ENCODE measurements at places on chromosomes 12 and 14.

- no peak for DNase-seq
These were observed 8.0 kb upstream of the HIP1R start for GRCh38 chr12:122827258-122827657.

DNA sequence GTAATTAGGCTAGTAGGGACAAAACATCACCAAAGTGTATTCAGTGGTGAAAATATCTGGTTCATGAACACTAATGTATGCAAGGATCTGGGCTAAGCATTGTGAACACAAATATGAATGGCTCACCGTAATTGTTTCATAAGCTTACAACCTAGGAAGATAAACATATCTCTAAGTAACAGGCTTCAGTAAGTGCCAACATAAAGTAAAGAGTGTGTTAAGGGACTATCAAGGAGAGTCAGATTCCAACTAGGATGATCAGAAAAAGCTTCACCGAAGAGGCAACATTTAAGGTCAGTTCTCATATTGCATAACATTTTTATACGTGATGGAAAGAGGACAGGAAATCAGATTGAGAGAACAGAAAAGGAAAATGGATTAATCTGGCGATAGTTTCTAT is 29.4 kb downstream of the ABCC9 start:
- DNase-seq: no peak

DNA sequence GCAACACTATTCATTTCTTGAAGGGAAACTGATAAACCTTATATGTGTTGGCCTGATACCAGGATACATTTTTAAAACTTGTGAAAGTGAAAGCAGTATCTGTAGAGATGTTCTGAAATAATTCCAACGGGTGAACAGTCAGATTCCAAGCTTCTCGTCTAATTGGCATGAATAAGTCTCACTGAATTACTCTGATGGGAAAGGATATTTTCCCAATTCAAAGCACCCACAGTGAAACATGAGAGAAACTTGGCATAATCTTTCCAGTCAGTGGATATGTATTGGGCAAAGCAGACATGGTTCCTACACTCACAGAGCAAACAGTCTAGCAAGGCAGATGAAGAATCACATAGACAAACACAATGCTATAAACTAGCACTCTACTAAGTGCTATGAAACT is 413.1 kb downstream of the MED13L start:
- DNase-seq: no peak

- DNase-seq: no peak
These were observed 748.8 kb downstream of the C12orf50 start for GRCh38 chr12:87280356-87280755.

GRCh38 chr12:105812366-105812765 is 326.4 kb downstream of the NUAK1 start:
- DNase-seq: no peak

GRCh38 chr14:97457575-97458085 is 660.4 kb downstream of the VRK1 start:
- no peak for DNase-seq

DNA sequence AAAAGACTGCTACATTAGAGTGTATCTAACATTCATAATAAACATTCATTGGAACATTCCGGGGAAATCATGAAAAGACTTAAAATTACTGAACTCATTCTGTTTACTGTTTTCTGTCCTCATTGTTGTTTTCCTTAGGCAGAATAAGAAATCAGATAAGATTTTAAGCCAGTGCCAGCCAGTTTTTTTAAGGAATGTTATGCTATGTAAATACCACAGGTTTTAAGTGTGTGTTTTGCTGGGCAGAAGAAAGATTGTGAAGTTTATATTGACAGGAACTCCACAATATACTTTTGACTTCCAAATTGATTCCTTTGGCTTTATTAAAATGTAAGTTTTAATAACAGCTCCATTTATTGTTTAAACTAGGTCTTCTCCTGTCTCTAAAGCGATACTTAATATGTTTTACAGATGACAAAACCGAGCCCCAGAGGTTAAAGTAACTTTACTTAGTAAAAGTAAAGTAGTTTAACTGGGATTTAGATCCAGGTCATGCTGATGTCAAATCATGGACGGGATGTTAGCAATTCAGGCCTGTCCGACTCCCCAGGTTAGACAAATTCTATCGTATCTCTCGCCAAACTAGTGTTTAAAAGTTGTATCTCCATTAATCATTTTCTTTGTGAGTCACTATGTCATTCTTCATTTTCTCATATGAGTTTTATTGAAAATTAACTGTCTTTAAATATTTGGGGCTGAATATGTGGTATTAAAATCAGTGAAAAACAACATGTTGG is 1.7 kb downstream of the LARP4 start:
- DNase-seq: no peak

DNA sequence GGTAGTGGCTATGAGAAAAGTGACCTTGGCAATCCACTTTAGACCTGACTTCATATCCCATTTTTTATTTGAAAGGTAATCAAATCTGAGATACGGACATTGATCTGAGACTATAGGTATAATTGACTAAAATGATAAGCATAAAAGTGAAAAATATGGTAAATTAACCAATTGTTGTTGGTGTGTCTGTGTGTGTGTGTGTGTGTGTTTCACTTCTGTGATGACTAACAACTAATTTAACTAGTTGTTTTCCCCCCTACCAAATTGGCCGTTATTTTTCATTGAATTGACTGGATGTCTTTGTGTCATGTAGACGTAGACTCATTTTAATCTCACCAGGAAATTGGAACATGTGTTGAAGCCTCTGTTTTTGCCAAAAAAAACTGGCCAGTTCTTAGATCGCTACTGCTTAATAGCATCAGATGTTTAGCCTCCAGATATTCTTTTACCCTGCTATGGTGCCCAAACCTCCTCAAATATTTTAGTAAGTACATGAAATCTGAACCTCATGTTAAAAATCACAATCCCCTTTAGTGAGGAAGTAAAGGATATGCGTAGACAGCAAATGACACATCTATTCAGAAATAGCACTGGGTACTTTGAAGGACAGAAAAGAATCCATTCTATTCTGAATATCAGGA is 395.0 kb downstream of the EGLN3 start:
- no peak for DNase-seq

- DNase-seq: no peak
These were observed 68.8 kb downstream of the CD163L1 start for GRCh38 chr12:7375145-7375543.

GRCh38 chr14:31492759-31493498 is 5.1 kb upstream of the GPR33 start:
- no peak for DNase-seq

GRCh38 chr12:32727237-32727636 is 28.5 kb downstream of the YARS2 start:
- no peak for DNase-seq

DNA sequence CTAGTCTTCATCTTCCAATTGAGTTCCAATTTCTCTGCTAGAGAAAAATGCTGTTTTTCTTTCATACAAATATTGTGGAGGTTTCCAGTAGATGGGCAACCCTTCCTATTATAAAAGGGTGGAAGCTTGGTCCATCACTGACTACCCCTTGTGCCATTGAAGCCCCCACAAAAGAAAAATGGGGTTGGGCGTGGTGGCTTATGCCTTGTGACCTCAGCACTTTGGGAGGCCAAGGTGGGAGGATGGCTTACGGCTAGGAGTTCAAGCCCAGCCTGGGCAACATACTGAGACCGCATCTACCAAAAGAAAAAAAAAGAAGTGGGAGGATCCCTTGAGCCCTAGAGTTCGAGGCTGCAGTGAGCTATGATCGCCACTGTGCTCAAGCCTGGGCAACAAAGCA is 22.8 kb downstream of the NCKAP5L start:
- DNase-seq: no peak

- DNase-seq: no peak
These were observed 36.8 kb upstream of the GPR68 start for GRCh38 chr14:91281346-91281745.

DNA sequence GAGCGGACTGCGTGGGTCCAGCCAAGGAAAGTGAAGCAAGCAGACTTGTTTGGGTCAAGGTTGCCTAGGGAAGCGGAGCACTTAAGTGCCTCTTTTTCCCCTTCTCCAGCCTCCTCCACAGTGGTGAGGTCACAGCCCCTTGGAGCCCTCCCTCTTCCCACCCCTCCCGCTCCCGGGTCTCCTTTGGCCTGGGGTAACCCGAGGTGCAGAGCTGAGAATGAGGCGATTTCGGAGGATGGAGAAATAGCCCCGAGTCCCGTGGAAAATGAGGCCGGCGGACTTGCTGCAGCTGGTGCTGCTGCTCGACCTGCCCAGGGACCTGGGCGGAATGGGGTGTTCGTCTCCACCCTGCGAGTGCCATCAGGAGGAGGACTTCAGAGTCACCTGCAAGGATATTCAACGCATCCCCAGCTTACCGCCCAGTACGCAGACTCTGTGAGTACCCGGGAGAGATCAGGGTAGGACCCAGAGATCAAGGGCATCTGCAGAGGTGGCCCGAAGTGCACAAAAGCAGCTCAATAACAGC is at the start of gene TSHR:
TSHR (plus strand) TSS at position 206 of the 526 bp plus-strand sequence; CDS start at position 266, 60 bp downstream.
- DNase-seq: no peak

GRCh38 chr14:99945732-99946651 is 119.2 kb upstream of the EVL start:
- peak; percentile 36 for DNase-seq

- peak; percentile 62 for DNase-seq
These were observed 42.5 kb downstream of the WDR20 start for GRCh38 chr14:102182190-102182589.

GRCh38 chr14:78834766-78835451 is 664.7 kb downstream of the NRXN3 start:
- no peak for DNase-seq

GRCh38 chr14:51604073-51604472 is 47.6 kb upstream of the FRMD6 start:
- DNase-seq: no peak
